Fibroblast of the aortic adventitia (primary cell): ENCODE measurements at places on chromosomes 12 and 14.
A peak's percentile ranks its signal among the peaks of the same experiment; 100 is the strongest.

- no peak for DNase-seq
Observed at GRCh38 chr14:103879570-103880347, 32.4 kb upstream of the PPP1R13B start.

- DNase-seq = no peak
Observed at GRCh38 chr12:124087266-124088051, 114.4 kb downstream of the ZNF664 start.

- no peak for DNase-seq
Observed at GRCh38 chr12:98144953-98145352, 370.4 kb upstream of the TMPO start.

GRCh38 chr12:104632724-104633201 is 176.0 kb downstream of the CHST11 start:
- DNase-seq = peak; percentile 58

GRCh38 chr12:129200576-129200975 is 347.3 kb downstream of the GLT1D1 start:
- DNase-seq = no peak

GRCh38 chr14:104917993-104918392 is 6.7 kb upstream of the PLD4 start:
- DNase-seq = peak; percentile 13

DNA sequence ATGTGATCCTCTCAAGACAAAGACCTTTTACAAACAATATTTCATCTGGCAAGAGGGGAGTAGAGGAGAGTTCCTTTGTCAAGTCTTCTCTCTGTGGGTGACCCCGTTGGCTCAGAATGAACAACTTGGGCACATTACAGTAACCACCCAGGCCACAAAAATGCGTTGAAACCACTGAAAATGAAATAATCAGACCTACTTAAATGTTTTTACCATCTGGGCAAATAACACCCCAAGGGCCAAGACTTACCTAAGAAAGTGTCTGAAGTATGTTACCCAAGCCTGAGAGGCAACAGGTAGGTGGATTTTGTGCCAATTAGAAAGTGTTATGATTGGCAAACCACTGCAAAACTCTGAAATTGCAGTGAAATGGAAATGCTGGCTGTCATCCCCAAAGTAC is 1.3 kb downstream of the TC2N start:
- DNase-seq = peak; percentile 29

DNA sequence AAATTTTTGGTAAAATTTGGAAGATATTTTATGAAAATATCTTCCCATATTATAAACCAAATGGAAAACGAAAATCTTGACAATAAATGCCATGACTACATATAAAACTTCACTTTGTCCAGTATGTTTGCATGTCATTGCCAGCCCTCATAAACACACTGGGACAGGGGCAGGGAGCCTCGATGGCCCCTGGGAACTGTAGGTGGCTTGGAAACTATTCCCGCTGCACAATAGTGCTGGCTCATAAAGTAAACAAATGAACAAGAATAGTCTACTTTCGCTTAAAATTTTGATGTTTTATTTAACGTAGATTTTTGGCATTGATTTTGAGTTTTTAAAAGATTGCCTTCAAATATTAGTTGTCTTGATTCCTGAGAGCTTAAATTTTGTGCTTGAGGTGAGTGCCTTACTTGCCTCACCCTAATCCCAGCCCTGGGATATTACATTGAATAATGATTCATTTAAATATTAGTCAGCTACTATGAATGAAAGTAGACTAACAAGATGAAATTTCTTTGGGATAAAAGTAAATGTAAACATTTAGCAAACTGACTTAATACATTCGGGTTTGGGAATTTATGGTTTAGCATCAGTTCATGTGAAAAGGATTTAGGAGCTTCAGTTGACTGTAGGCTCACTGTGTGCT is 74.0 kb upstream of the PKP2 start:
- DNase-seq = no peak

DNA sequence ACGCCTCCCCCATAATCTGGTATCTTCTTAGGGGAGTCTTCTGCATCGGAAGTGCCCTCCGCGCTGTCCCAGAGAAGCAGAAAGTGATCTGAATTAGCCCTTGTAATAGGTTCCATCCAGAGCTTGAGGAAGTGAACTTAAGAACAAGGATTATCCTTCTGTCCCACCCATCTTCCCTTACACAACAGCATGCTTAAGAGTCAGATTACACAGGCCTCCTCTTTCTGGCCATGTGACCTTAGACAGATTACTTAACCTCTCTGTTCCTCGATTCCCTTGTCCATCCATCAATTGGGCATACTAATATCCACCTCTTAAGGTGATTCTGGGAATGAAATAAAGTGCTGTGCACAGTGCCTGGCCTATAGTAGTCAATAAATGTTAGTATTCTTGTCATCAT is 11.4 kb downstream of the CABP1 start:
- peak; percentile 42 for DNase-seq

- DNase-seq = no peak
Observed at GRCh38 chr14:77224212-77224611, 42.6 kb downstream of the TMEM63C start.

DNA sequence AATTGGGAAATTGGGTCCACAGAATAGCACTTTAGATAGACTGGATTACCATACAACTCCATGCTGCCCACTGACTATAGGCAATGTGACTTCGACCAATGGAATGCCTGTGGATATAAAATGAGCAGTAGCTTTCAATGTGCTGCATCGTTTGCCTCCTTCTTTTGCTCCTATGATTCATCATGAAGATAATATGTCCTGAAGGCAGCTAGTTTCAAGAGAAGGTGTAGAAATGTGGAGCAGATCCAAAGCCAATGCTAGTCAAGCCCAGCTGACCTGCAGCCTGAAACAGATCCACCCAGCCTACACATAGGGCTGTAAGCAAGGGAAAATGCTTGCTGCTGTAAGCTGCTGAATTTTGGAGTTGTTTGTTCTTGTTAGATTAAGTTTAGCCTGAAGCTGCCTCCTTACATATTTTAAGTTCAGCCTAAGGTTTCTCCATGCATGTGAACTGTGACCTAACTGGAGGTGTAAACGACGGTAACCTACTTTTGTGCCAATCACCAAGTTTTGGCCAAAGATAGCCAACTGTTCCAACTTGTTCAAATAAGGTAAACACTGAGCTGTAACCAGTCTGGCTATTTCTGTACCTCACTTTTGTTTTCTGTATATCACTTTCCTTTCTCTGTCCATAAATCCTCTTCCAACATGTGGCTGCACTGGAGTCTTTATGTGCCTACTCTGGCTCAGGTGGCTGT is 169.1 kb upstream of the AVPR1A start:
- no peak for DNase-seq

DNA sequence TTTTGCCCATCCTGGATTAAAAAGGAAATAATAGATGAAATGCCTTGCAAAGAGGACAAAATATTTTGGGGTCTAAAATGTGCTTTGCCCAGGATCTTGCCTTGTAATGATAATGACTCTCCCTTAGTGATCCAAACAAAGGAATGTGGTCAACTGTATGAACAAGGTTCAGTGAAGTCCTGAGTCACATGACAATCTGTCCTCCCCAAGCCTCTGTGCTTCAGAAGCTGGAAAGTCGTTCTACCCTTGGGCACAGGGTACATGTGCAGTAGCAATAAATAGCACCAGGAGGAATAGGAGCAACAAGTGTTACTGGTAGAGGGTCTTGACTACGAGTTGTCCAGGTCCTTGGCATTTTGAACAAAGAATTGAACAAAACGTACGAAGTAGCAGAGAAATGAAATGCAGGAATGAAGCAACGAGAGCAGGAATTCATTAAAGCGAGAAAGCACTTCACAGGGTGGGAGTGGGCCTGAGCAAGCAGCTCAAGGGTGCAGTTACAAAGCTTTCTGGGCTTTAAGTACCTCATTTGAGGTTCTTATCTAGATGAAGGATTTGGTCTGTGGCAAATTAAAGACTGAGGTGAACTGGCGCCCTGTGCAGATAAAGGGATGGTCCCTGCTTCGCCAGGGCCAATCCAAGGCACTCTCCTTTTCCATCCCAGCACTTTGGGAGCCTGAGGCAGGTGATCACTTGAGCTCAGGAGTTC is 65.8 kb downstream of the RESF1 start:
- no peak for DNase-seq

GRCh38 chr12:125284945-125285685 is 219.9 kb downstream of the AACS start:
- DNase-seq = no peak

- no peak for DNase-seq
Observed at GRCh38 chr12:54401119-54401518, 16.6 kb upstream of the ZNF385A start.

GRCh38 chr12:120713861-120714482 is 3.7 kb downstream of the UNC119B start:
- DNase-seq = peak; percentile 86

- peak; percentile 99 for DNase-seq
Observed at GRCh38 chr12:69987579-69988091, 162.6 kb downstream of the MYRFL start.

- DNase-seq = no peak
Observed at GRCh38 chr14:81455390-81455789, 55.3 kb upstream of the STON2 start.

DNA sequence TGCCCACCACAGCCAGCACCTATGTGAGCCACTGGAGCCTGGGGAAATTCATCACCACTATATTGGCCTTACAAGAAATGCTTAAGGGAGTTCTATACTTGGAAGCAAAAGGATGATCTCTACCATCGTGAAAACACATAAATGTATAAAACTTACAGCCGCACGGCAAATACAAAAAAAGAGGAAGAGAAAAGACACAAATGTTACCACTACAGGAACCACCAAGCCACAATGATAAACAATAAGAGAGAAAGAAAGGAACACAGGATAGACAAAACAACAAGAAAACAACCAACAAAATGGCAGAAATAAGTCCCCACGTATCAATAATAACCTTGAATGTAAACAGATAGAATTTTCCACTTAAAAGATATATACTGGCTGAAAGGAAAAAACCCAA is 267.5 kb downstream of the TMEM121 start:
- DNase-seq = no peak
